ENCODE measurements at places on chromosomes 1 and 21.
A peak's percentile ranks its signal among the peaks of the same experiment; 100 is the strongest.

- DNase-seq: no peak
Measured at GRCh38 chr1:8939362-8939995, 6.2 kb upstream of the CA6 start.

- no peak for DNase-seq
Measured at GRCh38 chr1:193356249-193356648, 169.8 kb upstream of the B3GALT2 start.

- DNase-seq: no peak
Measured at GRCh38 chr1:46687093-46687659, 15.5 kb downstream of the TEX38 start.

GRCh38 chr1:200380589-200381021 is 29.2 kb downstream of the ZNF281 start:
- no peak for DNase-seq

DNA sequence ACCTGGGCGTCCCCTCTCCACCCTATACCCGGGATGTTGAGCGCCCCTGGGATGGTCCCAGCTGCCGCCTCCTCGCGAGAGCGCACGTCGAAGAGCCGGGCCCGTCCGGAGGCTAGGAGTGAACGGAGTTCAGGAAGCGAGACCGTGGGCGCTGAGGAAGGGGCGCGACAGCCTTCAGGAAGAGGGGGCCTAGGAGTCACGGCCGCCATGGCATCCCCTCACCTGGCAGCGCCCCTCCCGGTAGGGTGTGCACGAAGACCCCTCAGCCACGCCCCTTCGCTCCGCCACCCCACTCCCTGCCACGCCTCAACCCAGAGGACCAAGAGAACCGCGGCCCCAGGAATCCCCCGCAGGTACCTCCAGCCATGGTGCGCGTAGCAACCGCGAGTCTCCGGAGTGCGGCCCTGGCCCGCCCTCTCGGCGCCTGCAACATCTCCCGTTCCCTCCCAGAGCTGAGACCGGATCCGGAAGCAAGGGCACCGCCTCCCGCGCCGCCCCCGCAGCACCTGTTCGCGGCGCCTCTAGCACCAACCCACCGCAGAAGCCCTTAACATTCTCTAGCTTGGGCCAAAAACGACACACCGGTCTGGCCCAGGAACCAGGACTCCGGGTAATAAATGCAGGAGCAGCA is at the start of gene TSTD1:
TSS of gene TSTD1 (minus strand) at position 442 of the 631 bp plus-strand sequence. CDS start at position 367, 75 bp downstream.
- DNase-seq: peak; percentile 83

GRCh38 chr21:38148046-38148445 is 108.7 kb upstream of the KCNJ15 start:
- no peak for DNase-seq

DNA sequence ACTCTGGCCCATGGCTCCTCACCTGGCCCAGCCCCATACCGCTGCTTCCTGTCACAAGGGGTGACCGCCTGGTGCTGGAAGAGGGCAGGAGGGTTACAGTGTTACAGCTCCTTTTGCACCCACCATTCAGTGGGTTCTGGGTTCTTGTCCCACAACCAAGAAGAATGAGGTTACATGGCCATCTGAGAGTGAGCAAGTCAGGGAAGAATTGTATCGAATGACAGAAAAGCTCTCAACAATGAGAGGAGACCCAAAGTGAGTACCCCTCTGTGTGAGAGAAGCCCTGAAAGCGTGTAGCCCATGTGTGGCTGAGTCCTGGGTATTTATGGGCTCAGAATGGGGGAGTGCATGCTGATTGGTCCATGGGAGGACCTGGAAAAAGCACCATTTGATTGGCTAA is 888.5 kb downstream of the ADGRL2 start:
- no peak for DNase-seq

DNA sequence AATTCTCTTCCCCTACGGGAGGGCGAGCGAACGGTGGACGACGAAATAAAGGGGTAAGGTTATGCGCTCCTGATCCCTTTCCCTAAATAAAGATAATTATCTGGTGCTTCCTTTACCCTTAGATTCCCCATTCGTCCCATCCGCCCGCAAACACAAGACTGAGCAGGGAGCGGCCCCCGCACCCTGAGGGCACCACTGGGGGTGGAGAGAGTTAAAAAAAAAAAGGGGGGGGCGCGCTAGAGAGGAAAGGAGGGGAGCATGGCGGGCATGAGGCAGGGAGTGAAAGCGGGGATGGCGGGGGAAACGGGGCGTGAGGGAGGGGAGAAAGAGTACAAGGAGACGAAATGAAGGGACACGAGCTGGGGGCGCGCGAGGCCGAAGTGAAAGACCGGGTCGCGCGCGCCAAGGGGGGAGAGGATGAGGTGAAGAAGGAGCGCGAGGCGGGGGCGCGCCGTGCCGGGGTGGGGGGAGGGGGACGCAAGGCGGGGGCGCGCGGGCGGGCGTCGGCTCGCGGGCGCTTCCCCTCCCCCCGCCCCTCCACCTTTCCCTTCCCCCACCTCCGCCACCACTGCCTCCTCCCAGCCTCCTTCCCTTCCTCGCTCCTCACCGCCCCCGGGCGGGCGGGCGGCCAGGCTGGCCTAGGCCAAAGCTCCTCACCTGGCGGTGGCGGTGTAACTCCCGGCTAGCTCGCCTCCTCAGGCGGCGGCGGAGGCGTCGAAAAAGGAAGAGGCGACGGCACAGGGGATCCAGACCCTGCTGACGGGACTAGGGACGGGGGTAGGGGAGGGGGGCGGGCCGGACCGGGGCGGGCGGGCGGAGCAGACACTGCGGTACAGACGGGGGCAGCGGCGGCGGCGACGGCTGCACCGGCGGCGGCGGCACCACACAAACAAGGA is 448 bp downstream of the GATAD2B start:
- peak; percentile 60 for DNase-seq

Measured in stimulated activated CD4-positive, alpha-beta T cell treated with anti-CD3 and anti-CD28 coated beads, Interleukin-2, amount 100 ng/mL, for 4 hours (primary cell).